Liver (tissue), 10 donors: ENCODE measurements at places on chromosomes 6 and 20. TPM values are rescaled to one million over a fixed set of nuclear protein-coding genes. Genes with fewer than 3 reads are reported as not detected.

- no peak overlapping the region for H3K27ac ChIP-seq
- no peaks in the 10 kb centered on the region for H3K36me3 ChIP-seq
- H3K4me3 ChIP-seq, result no peak overlapping the region
Observed at GRCh38 chr6:71383901-71384489, 95.4 kb downstream of the OGFRL1 start.

DNA sequence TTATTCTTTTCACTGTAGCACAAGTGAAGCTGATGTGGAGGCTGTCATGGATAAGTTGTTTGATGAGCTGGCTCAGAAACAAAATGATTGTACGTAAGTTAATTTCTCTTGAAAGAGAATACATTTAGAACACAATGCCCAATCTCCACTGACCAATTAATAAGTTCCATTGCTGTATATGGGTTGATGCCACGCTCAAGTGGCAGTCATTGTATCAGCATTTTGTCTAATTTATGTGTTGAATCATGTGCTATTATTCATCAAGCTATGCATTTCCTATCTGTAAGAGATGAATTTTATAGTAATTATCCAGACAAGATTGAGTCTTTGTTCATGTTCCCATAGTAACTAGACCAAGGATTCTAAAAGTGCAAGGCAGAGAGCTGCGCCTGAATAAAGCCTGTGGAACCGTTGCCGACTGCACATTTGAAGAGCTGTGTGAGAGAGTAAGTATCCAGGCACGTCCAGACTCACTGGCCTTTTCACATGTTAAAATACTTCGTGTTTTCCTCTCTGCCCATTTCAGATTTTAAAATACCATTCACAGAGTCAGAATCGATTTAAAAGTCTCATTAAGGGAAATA, 83.8 kb upstream of the FOXO3 start:
- no peak overlapping the region for H3K27ac ChIP-seq
- H3K36me3 ChIP-seq, result no peaks in the 10 kb centered on the region
- DNase-seq, result no peak
- no peaks in the 10 kb centered on the region for H3K27me3 ChIP-seq
- no peaks in the 10 kb centered on the region for H3K4me1 ChIP-seq
- no peak overlapping the region for H3K4me3 ChIP-seq

GRCh38 chr20:15834857-15835256, 738.4 kb downstream of the KIF16B start:
- no peak overlapping the region for H3K27ac ChIP-seq
- no peaks in the 10 kb centered on the region for H3K36me3 ChIP-seq
- no peak for DNase-seq
- no peaks in the 10 kb centered on the region for H3K4me1 ChIP-seq
- H3K27me3 ChIP-seq, result no peaks in the 10 kb centered on the region

DNA sequence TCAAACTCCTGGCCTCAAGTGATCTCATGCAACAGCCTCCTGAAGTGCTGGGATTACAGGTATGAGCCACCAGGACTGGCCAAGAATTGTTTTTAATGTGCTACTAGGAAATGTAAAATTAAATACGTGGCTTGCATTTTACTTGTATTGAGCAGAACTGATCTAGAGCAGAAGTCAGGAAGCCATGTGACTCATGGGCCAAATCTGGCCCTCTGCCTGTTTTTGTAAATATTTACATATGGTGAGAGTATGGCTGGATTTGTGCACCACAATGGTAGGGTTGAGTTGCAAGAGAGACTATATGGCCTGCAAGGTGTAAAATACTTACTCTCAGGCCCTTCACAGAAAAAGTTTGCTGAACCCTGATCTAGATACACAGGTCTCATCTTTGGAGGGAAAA, 75.8 kb downstream of the LAMP5 start:
- H3K36me3 ChIP-seq, result no peaks in the 10 kb centered on the region
- no peaks in the 10 kb centered on the region for H3K27me3 ChIP-seq
- no peak for DNase-seq

- H3K36me3 ChIP-seq, result no peaks in the 10 kb centered on the region
- H3K27me3 ChIP-seq, result no peaks in the 10 kb centered on the region
- peak; percentile 65 for DNase-seq
- no peaks in the 10 kb centered on the region for H3K4me1 ChIP-seq
- H3K4me3 ChIP-seq, result no peak overlapping the region
- no peak overlapping the region for H3K27ac ChIP-seq
Observed at GRCh38 chr6:69232911-69233448, 563.8 kb downstream of the LMBRD1 start.

DNA sequence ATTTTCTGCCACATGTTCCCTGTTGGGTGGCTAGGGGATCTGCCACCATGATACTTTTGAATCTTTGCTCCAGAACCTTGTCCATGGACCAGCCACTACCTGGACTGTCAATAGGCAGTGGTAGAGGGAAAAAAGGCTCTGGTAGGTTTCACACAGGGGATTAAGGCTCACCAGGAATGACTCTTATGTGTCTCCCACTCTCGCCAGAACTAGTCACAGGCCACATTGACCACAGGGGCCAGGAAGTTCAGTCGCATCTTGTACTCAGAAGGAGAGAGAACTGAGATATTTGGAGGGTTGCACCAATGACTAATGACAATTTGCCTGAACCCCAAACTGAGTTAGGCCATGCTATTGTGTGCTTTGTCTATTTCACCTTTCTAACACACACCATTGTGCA, 23.6 kb upstream of the APCDD1L start:
- H3K36me3 ChIP-seq, result no peaks in the 10 kb centered on the region
- H3K4me1 ChIP-seq, result no peaks in the 10 kb centered on the region
- H3K27me3 ChIP-seq, result no peaks in the 10 kb centered on the region

DNA sequence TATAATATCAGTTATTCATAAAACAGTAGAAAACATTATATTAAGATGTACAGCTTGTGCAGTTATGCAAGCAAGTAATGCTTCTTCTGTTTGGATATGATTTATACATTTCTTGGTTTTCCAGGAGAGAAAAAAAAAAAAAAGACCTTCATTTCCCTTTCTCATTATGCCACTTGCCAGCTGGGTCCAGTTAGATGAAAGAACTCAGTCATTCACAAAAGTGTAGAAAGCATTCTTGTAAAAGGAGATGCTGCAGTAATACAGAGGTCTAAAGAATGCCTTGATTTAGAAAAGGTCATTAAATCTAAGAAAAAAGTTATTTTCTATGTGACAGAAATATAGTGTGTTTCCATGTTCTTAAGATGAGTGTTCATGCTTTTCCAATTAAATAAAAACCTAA, 7.4 kb downstream of the PDE7B start:
- no peak for DNase-seq
- no peak overlapping the region for H3K27ac ChIP-seq
- H3K36me3 ChIP-seq, result no peaks in the 10 kb centered on the region
- no peaks in the 10 kb centered on the region for H3K27me3 ChIP-seq
- no peak overlapping the region for H3K4me3 ChIP-seq

The ADGRF5 gene
- 19.9 TPM for total RNA-seq

The SNX9 gene
- 20.0 TPM for total RNA-seq

The HTR1B gene
- total RNA-seq, result 0.08 TPM

The ABHD16B gene
- not detected for total RNA-seq
